ENCODE measurements at places on chromosomes 2 and 18.

DNA sequence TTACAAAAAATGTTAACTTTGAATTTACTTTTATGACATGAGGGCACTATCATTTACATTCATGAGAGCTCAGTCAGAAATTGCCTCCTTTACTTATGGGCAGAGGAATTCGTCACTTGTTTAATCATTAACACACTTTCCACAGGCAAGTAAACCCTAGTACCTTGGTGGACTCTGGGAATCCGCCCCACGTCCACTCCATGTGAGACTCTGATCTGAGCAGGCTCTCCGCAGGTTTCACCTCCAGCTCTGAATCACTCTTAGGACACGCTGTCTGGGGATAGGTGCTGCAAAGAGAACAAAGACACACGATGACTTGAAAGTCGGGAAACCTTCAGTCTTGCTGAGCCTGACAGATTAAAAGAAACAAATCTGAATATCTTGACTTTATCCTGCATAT, 73.6 kb downstream of the LPIN2 start:
- no peak for DNase-seq

DNA sequence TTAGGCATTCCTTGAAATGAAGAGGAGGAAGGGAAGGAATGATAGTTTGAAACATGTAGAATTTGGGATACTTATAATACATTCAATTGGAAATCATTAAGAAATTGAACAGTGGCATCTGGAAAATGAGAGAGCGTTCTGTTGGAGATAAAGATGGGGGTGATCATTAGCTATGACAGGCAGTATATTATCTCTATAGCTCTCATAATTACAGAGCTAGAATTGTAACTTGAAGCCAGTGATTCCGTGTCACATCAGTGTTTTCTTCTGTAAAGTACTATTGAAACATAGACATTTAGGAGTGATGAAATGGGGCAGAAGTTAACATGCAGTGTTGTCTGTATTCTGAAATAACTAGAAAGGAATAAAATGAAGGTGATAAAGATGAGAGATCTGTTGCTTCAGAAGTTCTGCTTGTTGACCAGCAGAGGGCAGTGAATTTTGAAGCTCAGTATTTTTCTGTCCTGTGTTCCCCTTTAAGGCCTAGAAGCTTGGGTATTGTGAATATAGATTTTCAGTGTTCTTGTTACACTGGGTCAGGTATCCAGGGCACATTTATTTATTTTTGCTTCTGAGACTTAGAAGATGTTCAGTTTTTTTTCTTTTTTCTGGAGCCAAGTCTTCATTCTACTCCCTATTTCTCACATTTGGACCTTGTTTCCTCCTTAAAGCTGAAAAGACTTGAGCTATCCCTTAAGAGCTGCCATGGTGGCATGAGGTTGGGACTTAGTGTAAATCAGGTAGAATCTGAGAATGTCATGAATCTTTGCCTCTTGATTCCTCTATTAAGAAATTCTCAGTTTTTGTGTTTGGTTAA, 157.4 kb downstream of the TAF4B start:
- DNase-seq: no peak

- no peak for DNase-seq
Measured at GRCh38 chr2:67416136-67416535, 19.0 kb downstream of the ETAA1 start.

DNA sequence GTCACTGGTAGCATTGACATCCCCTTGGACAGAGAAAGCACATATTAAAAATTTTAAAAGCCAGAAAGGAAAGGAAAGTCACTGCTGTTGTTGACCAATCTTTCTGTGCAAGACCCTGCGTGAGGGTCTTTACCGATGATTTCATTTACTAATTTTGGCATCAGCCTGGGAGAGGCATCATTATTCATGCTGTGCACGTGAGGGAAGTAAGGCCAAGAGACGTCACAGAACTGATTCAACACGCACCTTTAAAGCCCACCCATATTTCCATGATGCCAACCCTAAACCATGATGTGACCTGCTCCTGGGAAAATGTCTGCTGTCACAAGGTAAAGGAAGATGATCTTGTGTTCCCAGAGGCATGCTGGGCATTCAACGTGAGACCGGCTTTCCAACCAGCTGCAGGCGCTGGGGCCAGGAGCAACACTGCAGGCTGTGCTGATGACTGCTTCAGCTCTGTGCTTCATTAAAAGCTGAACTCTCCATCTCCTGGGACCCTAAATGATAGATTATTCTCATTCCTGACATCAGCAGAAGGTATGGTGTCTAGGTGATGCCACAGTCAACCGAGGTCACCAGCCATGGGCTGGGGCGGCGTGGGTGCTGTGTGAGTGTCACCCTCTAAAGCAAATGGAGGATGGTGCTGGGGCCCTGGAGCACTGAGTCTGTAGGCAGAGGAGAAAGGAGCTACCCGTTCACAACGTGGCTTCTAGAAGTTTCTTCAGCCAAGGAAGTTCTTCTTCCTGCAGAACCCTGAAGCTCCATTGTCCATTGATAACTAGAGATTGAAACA, 53.9 kb downstream of the TMEM18 start:
- no peak for DNase-seq

DNA sequence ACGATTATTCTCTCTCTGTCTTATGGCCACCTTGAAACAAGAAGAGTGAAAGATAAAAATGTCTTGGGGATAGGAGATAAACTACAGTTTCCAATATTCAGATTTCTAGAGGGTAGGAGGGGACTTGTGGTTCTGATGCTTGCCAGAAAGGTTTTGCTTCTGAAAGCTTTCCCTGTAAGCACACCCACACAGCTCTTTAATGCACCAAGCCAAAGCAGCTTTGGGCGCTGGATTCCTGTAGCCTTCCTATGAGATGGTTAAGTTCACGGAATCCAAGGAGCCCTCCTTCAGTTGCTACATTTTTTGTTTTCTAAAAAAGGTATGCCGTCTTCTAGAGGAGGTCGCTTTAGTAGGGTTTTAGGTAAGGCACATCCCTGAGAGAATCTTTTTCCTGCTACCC, 4.9 kb downstream of the LRRTM1 start:
- no peak for DNase-seq

- no peak for DNase-seq
Measured at GRCh38 chr2:55489467-55490062, 30.0 kb upstream of the CFAP36 start.

DNA sequence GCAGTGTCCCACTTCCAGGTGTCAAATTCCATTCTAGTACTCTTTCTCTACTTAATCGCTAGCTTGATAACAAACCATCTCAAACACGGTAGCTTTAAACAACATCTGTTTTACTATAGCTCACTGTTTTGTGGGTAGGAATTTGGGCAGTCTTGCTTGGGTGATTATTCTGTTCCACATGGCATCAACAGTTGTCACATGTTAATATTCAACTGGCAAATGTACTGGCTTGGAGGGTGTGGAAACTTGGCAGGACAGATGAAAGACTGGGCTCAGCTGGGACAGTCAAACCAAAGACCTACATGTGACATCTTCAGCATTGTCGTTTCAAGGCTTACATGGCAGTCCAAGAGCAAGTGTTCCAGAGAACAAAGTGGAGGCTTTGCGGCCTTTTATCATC, 241.8 kb downstream of the PTH2R start:
- no peak for DNase-seq

DNA sequence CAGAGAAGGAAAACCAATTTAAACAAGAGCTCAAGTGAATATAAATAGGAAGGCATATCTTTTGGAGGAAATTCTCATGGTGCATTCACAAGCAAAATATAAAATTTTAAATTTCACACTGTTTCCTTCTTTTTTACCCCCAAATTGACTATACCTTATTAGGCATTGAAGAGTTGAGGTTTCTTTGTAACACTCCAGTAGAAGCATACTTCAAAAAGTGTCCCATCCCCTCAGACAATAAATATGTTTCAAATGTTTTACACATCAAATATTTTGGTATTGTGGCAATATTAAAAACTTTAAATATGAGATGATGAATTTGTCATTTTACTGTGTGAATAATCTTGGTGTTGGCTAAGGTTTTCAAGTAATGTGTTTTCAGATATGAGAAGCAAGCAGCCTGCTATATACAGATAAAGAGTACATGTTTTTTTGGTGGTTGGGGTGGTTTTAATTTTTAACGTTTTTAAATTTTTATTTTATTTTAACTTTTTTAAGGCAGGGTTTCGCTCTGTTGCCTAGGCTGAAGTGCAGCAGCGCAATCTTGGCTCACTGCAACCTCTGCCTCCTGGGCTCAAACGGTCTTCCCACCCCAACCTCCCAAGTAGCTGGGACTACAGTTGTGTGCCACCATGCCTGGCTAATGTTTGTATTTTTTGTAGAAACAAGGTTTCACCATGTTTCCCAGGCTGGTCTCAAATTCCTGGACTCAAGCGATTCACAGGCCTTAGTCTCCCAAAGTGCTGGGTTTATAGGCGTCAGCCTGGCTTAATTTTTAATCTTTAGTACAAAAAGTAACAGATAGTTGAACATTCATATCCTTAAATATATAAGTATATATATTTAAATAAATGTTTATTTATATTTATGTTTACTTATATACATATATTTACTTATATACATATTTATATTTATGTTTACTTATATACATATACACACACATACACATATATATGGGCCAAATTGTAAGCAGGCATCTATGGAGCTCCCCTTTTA, 36.5 kb upstream of the DLX1 start:
- DNase-seq: no peak

DNA sequence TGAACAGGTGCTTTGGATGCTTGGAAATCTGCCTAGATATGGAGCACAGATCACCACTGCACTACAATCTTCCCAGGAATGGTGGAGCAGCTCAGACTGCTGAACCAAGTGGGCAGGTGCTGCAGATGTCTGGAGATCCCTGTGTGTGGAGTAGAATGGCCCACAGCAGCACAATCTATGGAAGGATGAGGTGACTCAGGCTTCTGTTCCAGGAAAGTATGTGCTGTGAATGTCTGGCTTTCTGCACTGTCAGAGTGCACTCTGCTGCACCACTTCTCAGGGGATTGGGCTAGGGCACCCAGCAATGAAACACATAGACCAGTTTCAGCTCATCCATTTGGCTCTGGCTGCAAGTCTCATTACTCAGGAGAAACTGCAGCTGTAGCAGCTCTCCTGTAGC, 865.4 kb upstream of the NXPH2 start:
- no peak for DNase-seq

DNA sequence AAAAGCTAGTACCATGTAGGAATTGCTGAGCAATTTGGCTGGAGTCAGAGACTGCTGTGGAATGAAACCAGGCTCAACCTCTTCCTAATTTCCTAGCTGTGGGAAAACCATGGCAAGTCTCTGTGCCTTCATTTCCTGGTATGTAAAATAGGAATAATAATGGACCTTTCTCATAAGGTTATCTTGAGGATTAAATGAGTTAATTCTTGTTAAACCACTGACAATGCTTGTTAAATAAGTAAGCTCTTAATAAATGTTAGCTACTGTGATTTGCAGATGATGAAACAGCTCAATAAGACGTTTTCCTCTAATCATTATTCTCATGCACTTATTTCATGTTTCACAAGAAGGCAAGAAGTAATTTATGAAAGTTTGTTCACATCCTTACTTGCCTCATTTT, 346.7 kb downstream of the RND3 start:
- DNase-seq: no peak

DNA sequence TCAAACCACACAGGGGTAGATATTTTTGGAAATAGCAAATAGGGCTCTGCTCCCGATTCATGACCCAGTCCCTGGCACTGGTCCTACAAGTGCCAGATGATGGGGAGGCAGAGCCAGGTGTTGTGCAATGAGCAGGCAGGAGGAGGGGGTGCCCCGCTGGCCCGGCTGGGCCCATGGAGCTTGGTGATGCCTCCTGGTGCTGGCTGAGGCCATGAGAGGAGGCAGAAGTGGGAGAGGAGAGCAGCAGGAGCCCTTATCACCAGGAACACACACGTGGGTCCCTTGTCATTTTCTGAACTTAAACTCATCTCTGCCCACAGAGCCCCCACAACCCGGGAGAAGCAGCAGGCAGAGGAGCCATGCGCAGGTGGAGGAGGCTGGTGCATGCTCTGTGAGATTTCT, 90.5 kb upstream of the MAPK4 start:
- no peak for DNase-seq
